ENCODE measurements at places on chromosomes 5 and 9.

GRCh38 chr9:237858-238345, 23.2 kb downstream of the DOCK8 start:
- DNase-seq: no peak

GRCh38 chr5:170470808-170471404, 32.9 kb upstream of the KCNIP1 start:
- no peak for DNase-seq

GRCh38 chr5:179795049-179795862, 1.5 kb downstream of the LTC4S start:
- DNase-seq: peak; percentile 49

GRCh38 chr5:4089087-4089486, 493.5 kb downstream of the IRX1 start:
- no peak for DNase-seq

DNA sequence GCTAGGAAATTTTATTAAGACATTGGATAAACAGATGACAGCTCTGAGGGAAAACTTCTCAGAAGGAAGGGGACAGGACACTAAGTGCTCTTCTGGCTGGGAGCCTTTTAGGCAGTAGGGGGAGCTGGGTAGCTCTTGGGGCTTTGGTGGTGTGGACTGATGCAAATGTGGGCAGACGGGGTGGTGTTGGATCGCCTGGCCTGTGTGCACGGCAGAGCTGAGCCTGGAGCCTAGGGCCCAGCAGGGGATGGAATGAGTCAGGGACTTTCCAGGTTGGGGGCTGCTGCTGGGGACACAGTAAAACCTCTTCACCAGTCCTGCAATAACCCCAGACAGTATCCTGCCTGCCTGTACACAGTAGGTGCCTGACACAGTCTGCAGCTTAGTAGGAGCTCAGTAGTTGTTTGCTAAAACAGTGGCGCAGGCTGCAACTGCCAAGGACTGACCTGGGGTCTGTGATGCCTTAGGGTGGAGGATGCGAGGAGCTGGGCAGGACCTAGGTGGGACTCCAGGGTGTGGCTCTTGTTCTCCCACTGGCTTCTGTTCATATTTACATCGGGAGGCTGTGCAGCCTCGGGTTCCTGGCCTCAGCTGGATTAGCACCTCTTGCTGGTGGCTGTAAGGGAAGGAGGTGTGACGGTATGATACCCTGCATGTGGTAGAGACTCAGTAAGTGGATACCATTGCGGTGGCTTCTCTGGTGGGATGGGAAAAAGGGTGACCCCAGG, 83.8 kb downstream of the DAB2IP start:
- DNase-seq: peak; percentile 74

DNA sequence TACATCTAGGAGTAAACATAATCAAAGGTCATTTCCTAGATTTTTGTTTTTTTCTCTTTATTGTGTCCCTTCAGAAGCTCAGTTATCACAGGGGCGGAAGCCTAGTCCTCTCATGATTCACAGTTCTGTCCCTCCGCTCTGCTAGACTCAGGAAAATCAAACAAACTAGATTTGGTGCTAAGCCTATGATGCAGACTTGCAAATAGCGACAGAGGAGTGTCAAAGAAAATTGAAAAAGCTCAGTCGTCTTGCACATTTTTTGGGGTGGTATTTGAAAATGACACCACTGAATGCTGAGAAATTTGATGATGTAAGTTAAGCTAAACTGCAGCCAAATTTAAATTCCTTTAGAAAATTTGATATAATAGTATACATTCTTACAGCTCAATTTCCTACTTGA, 59.0 kb downstream of the CDH10 start:
- DNase-seq: no peak

GRCh38 chr5:132103332-132103951, 29.9 kb downstream of the CSF2 start:
- DNase-seq: peak; percentile 80

DNA sequence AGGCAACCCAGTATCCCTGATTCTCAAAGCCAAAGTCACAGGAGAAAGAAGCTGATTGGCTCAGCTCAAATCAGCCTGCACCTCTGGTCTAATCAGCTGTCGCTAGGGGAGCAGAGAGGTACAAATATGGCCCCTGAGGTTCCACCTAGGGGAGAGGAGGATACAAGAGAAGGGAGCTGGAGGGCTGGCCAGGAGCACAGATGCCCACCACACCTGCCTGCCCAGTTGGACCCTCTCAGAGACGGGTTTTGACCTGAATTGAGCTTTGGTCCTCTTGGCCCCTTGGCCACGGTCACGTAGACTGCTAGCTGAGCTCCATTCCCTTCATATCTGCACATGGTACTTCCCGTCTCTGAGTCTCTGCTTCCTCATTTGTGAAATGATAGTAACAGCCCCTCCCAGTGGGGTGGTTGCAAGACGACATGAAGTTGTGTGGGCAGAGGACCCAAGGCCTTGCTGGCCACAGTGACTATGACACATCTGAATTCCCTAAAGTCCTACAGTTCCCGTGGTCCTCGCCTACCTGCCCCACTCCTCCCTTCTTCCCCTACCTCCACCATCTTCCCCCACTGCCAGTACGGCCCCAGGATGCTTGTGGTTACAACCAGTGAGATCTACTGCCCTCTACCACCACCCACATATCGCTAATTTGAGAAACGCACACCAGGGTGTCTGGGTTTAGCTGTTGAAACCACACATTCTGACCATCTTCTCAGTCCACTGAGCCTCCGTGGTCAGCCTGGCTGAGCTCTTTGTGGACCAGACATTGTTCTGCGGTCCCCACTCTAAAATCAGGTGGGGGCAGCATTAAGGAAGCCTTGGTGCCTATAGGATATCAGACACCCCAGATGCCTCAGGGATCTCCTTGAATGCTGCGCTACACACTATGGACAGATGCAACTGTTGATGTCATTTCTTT, 60.3 kb upstream of the NEK6 start:
- DNase-seq: no peak

DNA sequence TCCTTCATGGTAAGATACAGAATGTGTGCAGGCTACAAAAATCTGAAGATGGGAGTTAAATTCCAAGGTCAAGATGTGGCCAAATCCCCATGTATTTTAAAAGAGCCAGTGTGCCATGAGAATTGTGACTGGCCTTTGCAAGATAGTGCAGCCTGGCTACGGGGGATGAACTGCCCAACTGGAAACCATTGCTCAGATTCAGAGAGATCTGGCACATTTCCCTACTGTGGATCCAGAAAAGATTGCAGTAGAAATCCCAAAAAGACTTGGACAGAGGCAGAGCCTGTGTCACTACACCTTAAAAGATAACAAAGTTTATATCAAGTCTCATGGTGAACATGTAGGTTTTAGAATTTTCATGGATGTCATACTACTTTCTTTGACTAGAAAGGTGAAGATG, 26.2 kb downstream of the SLC12A2 start:
- no peak for DNase-seq

DNA sequence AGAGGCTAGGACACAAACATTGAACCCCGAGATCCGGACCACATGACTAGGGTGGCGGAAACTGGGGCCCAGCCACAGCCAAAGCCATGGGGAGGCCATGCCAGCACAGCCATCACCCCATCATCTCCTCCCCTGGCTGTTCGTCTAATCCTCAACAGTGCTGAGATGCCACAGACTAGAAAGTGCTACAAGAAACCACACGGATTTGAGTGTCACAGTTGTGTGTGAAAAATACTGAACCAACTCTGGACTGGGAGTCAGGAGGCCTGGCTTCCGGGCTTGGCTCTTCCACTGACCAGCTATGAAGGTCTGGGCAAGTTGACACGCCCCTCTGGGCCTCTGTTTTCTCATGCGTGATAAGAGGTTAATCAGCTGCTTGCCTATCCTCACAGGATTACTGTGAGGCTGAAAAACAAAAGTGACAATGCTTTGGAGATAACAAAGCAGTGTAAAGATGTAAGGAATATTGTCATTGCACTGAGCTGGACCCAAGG, 38.8 kb upstream of the SHB start:
- peak; percentile 7 for DNase-seq

GRCh38 chr5:98909363-98909762, 19.4 kb downstream of the CHD1 start:
- DNase-seq: no peak

- DNase-seq: no peak
Observed at GRCh38 chr9:126474786-126475485, 138.8 kb upstream of the LMX1B start.

DNA sequence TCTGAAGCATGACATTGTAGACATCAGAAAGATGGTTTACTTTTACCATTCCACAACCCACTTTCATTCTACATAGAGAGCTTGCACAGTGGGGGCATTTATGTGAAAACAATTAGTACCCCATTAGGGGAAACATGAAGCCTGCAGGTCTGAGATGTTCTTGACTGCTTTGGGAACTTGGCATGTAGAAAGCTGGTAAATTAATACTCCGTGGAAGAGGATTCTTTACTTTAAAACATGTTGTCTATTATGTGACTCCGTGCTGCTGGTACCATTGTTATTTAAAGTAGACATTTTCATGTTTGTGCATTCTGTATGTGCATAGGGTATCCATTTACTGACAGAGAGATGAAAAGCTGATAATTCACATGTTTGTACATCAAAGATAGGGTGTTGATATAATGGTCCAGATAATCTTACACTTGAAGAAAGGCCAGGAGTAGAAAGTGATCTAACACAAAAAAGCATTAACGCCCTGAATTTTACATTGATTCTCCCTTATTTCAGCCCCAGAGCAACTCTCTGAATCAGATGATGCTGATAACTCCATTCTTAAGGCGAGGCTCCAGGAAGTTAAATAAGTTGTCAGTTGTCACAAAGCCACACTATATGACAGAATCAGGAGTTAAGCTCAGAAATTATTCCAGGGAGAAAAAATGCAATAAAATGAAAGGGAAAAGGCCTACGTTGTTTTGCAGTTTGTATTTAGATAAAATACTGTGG, 50.1 kb upstream of the CD180 start:
- no peak for DNase-seq

DNA sequence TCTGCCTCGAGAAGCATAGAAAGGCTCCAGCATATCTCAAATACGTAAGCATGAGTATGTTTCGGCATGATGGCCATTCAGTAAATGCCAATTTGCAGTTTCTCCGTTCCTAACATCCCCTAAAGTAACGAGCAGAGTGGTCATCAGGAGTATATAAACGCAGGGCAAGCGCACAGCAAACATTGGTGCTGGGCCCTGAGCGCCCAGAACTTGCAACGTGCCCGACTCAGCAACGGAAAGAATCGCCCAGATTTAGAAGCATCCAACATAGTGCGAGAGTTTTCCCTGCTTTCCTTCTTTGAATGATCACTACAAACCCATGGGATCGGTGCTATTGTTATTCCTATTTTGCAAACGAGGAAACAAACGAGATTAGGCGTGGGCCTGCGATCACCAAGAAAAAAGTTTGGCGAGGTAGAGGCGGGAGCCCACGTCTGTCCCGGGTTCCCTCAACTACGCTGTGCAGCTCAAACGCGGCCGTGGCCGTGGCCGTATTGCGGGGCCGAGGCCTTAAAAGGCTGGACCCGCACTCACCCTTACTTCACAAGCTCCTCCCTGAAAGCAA, 505 bp downstream of the RPS14 start:
- DNase-seq: no peak

DNA sequence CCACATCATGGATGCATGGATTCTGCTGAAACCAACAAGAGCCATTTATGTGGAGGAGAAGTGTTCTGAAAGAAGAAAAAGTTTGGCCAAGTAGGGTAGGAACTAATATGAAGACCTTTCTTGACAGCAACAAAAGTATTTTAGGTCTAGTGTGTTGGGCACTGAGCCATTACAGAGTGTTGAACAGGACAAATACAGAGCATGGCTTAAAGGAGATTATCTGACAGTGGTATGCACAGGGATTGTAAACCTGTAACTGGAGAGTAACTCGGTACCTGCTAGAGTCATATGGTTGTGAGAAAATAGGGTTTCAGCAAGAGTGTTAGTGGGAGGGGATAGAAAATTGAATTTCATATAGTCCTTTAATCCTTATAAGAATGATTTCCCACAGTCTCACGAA, 513.2 kb upstream of the WWC1 start:
- DNase-seq: no peak

- DNase-seq: no peak
Observed at GRCh38 chr5:73135429-73136054, 15.2 kb downstream of the TMEM171 start.

DNA sequence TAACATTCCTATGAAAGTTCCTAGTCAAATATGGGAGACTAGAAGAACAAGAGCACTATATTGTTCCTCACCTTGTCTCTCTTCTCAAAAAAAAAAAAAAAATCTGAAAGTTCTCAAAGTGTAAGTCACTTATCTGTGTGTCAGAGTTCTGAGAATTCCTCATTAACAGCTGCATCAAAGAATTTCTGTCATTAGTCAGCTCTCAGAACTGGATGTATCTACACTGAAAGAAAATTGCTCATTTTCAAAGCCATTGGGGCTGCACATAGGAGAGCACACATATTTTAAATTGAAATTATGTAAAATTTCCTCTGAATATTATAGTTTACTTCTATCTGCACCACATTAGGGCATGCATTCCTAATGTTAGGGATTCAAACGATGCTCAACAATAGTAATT, 99.5 kb upstream of the FTMT start:
- DNase-seq: no peak

GRCh38 chr9:137589441-137590122, 730 bp downstream of the ZMYND19 start:
- no peak for DNase-seq

- no peak for DNase-seq
Observed at GRCh38 chr9:86867804-86868313, 79.4 kb downstream of the GAS1 start.

- no peak for DNase-seq
Observed at GRCh38 chr9:38338342-38339018, 54.0 kb upstream of the ALDH1B1 start.

- no peak for DNase-seq
Observed at GRCh38 chr9:120505186-120505585, 74.8 kb downstream of the CDK5RAP2 start.

GRCh38 chr5:8729437-8729836, 816.4 kb downstream of the SEMA5A start:
- no peak for DNase-seq

DNA sequence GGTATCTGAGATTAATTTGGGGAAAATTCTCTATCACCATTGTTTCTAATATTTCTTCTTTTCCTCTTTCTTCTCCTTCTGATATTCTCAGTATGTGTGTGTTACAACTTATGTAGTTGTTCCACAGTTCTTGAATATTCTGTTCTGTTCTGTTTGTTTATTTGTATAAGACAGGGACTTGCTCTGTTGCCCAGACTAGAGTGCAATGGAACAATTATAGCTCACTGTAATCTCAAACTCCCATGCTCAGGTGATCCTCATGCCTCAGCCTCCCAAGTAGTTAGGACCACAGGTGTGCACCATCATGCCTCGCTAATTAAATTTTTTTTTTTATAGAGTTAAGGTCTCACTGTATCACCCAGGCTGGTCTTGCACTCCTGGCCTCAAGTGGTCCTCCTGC, 145.8 kb upstream of the TUT7 start:
- no peak for DNase-seq

Measured in SW480 (cell line).